ENCODE measurements at places on chromosomes 16 and 17.

- no peak for DNase-seq
These were observed 57.7 kb downstream of the CMC2 start for GRCh38 chr16:80948886-80949493.

GRCh38 chr16:64370112-64370511, 751.8 kb downstream of the CDH11 start:
- DNase-seq = no peak

- DNase-seq = no peak
These were observed 23.7 kb upstream of the ITGAX start for GRCh38 chr16:31331141-31331764.

DNA sequence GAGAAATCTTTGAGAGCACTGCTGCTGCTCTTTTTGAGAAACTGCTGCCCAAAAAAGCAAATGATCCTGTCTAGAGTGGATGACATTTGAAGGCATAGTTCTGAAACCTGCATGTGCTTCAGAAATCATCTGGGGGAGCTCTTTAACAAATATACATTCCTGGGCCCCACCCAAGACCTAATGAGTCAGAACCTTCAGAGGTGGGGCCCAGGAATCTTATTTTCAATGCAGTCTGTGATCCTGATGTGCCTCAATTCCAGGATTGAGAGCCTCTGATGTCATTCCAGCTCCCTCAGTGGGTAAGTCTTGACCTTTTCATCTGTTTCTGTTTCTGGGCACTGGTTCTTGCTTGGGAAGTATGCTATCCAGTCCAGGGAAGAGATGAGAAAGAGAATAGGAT, 42.3 kb downstream of the HNF1B start:
- DNase-seq = no peak

DNA sequence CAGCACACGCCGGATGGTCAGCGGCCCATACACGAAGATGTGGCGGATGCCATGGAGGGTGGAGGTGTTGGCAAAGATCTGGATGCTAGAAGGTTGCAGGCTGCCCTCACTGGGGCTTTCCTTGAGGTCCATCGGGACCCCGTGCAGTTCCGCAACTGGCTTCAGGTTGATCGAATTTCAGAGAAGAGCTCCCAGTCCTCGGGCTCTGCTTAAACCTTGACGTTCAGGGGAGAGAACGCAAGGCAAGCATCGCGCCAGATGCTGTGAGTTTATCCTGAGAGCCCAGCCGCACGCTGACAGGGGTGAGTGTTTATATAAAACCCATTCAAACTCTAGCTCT, 98.7 kb upstream of the CCL2 start:
- DNase-seq = no peak

GRCh38 chr16:15973421-15973820, 24.0 kb downstream of the ABCC1 start:
- no peak for DNase-seq

DNA sequence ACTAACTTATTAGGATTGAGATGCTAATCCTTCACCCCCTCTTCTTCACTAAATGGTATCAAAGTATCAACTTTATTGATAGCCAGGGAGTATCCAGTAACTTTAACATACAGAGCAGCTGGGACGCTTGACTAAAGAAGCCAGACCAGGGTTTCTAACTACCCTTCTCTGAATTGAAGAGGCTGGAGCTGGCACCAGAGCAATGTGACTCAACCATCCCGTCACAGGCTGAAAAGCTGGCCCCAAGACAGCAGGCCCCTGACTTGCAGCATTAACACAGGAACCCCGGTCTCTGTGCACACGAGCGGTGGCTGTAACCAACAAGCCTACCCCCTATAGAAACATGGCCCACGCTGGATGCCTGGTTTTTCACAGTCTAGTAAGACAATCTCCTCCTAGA, 59.8 kb downstream of the ANKFN1 start:
- DNase-seq = no peak

GRCh38 chr17:68182940-68183551, 64.8 kb upstream of the AMZ2 start:
- DNase-seq = no peak

Data from NCI-H1417 (cell line).